Eye (tissue), 1 donor: ENCODE measurements at places on chromosomes 13 and 19.

GRCh38 chr13:86841264-86841663 lies 829.9 kb upstream of the SLITRK5 start:
- DNase-seq, result no peak

DNA sequence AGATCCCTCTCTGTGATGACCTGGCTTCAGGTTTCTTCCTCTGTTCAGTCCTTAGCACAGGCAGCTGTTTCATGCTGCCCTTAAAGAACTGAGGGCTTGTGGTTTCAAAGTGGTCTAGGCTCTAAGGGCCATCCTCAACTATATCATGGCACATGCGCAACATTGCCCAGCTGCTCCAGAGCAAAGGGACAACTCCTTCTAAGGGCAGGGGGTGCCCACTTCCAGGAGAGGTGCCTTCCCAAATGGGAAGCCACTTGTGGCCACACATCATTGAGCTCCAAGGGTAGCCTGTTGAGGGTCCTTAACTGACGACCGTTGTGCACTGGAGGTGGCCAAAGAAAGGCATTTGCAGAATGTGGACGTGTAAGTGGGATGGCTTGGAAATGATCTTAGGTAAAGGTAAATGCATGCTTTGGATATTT lies 7.3 kb downstream of the GPR183 start:
- DNase-seq, result no peak

- DNase-seq, result peak; percentile 86
Observed at GRCh38 chr13:99215184-99215830, 14.7 kb downstream of the UBAC2 start.

- DNase-seq, result peak; percentile 62
Observed at GRCh38 chr13:110387451-110388107, 80.5 kb downstream of the COL4A2 start.

GRCh38 chr13:36822785-36823184 lies 3.8 kb downstream of the RFXAP start:
- DNase-seq, result no peak

- DNase-seq, result peak; percentile 96
Observed at GRCh38 chr13:35470671-35471661, 5.5 kb downstream of the MAB21L1 start.

DNA sequence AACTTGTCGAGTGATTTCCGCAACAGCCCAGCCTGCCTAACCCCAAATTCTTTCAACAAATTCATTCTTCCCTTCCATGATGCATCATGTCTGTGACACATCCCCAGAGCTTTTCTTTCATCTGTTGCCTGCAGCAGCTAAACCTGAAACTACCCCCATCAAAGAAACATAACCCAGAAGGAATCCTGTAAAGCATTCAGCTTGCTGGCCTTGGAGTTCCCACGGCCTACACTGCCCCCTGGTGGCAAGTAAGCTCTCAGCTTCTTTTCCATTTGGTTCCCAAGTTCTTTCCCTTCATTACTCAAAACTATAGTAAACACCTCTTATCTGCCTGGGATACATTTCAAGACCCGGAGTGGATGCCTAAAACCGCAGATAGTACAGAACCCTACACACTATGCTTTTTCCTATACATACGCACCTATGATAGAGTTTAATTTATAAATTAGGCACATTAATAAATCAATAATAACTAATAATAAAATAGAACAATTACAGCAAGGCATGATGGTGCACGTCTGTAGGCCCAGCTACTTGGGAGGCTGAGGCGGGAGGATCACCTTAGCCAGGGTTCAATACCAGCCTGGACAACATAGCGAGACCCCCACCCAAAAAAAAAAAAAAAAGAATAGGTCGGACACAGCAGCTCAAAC lies 7.4 kb downstream of the ETHE1 start:
- DNase-seq, result peak; percentile 95

DNA sequence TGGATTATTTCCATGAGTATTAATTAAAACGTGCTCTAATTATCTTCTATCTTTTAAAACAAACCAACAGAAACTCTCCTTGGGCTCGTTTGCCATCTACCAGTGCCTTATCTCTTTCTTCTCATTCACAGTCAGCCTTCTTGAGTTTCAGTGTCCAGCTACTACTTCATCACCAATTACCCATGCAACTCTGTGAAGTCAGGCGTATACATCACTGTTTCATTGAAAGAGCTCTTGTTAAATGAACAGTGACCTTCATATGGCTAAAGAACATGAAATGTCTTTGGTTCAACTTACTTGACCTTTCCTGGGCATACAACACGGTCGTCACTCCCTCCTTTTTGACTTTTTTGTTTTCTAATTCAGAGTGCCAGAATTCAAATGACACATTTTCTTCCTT lies 5.2 kb upstream of the IFT88 start:
- peak; percentile 54 for DNase-seq

GRCh38 chr19:41886761-41887710 lies 4.1 kb downstream of the ARHGEF1 start:
- DNase-seq, result no peak

GRCh38 chr13:79710376-79710775 lies 229.4 kb downstream of the NDFIP2 start:
- DNase-seq, result peak; percentile 38

GRCh38 chr19:50255115-50255514 lies 51.7 kb downstream of the MYH14 start:
- DNase-seq, result no peak

- no peak for DNase-seq
Observed at GRCh38 chr13:43916828-43917227, 37.1 kb downstream of the LACC1 start.

- DNase-seq, result no peak
Observed at GRCh38 chr13:33380487-33381079, 95.0 kb upstream of the STARD13 start.
